ENCODE measurements at places on chromosomes 1 and 21.

- DNase-seq, result no peak
These were observed 15.7 kb upstream of the GLIS1 start for GRCh38 chr1:53754484-53755312.

GRCh38 chr1:206066479-206067171 is 13.7 kb downstream of the RHEX start:
- DNase-seq, result no peak

GRCh38 chr1:174884038-174884437 is 115.7 kb upstream of the CACYBP start:
- DNase-seq, result no peak

- no peak for DNase-seq
These were observed 433.4 kb upstream of the CAMK1G start for GRCh38 chr1:209150114-209150513.

GRCh38 chr1:227190321-227190720 is 128.0 kb downstream of the CDC42BPA start:
- DNase-seq, result no peak

DNA sequence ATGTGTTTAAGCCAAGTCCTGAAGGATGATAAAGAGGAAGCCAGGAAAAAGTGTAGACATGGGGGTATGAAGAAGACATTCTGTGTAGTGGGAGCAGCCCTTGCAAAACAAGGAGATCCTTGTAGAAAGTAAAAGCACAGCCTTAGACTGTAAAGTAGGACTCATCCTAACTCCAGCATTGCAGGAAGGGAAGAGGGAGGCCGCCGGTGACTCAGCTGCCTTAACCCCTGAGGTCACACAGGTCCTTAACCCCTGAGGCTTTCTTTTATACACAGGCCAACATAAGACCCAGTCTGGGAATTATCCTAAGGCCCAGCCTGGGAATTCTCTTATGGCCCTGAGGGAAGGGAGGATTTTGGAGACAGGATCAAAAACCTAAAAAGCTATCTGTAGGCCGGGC is 18.0 kb downstream of the PGM1 start:
- no peak for DNase-seq

DNA sequence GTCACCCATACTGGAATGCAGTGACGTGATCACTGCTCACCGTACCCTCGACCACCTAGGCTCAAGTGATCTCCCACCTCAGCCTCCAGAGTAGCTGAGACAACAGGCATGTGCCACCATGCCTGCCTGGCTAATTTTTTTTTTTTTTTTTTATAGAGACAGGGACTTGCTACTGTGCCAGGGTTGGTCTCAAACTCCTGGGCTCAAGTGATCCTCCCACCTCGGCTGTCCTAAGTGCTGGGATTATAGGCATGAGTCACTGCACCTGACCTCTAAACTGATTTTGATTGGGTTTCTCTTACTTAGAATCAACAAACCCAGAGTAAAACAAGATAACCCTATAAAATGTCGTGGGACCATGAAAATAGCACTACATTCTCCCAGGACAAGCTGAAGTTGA is 112.0 kb downstream of the UBE2U start:
- DNase-seq, result no peak

- DNase-seq, result no peak
These were observed 49.1 kb upstream of the DR1 start for GRCh38 chr1:93296555-93297154.

DNA sequence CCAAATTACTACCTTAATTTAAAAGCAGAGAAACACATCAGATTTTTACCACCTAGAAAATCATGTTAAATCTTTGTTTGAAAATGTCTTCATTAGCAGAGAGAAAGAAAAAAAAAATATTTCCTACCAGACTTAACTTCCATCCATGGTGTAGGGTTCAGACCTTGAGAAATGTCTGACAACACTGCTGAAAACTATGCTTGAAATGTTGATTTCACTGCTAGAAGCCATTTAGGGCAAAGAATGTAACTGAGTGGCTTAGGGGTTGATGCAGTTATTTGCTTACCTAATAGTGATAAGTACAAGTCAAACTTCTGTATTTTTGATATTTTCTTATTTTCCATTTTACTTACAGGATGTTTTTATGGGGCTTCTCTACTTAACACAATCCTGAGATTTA is 495.6 kb upstream of the NEGR1 start:
- DNase-seq, result no peak

DNA sequence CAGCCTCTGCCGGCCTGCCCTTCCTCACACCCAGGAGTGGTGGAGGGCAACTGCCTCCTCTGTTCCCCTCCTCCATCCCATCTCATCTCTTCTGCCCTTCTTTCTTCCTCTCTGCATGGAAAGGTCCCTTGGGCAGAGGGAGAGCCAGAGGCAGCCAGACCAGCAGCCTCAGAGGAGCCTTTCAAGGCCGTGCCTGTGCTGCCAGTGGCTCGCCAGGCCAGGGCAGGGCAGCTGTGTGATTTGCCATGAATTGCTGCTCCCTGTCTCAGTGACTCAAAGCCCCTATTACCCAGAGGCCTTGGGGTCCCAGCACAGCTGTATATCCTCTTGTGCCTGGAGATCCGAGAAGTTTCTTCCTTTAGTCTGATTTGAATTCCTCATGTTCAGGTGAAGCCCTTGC is 21.9 kb downstream of the TMCC2 start:
- DNase-seq, result no peak

DNA sequence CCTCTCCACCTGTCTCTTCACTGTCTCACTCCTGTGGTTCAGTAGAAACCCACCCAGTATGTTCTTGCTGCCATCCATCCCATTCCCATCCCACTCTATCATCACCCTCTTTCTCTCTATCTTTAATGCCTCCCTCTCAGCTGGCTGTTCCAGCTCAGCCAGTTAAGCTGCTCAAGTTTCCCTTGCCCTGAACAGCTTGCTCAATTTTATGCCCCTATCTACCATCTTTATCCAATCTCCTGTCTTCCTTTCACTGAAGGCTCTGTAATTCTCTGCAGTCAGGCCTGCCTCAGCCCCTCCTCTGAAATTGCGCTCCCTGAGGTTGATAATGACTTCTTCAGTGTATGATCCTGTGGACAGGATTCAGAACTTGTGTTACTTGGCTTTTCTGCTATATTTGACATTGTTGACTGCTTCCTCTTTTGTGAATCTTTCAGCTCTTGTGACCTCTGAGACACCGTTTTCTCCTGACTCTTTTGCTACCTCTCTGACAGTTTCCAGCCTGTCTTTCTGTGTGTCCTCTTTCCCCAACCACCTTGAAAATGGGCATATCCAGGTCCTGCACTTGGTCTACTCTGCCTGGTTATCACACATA is 13.9 kb upstream of the BCAR3 start:
- DNase-seq, result no peak

GRCh38 chr1:166947398-166948043 is 27.8 kb downstream of the ILDR2 start:
- no peak for DNase-seq

DNA sequence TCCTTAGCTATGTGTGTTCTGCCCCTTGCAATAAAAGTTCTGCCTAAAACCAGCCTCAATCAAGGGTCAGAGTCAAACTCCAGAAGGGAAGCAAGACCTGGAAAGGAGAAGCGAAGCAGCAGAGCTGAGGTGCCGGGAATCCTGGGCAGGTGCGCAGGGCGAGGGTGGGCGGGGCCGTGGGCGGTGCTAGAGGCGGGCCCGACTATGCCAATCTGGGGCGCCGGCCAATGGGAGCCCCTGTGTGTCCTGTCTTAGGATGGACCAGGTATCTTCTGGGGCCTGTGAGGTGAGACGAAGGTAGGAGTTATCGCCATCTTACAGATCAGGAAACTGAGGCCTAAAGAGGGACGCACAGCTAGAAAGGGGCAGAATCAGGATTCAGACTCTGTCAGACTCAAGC is 120.3 kb downstream of the PTPRU start:
- no peak for DNase-seq

DNA sequence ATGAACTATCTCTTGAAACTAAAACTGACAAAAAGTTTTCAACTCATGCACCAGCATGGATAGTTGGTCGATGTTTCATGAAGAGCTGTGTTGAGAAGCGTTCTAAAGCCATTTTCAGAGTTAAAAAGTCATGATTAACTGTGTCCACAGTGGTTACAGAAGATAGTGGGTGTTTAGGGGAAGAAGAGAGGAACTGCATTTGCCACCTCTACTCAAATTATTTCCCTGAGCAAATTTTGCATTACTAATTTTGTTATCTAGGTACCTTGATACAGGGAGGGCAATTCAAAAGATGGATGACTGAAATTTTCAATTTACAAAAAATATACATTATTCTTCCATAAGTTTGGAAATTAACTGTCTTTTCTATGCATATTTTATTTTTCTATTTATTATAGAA is 15.5 kb downstream of the SAMSN1 start:
- no peak for DNase-seq

- DNase-seq, result no peak
These were observed 22.1 kb upstream of the SDC3 start for GRCh38 chr1:30930631-30931173.

DNA sequence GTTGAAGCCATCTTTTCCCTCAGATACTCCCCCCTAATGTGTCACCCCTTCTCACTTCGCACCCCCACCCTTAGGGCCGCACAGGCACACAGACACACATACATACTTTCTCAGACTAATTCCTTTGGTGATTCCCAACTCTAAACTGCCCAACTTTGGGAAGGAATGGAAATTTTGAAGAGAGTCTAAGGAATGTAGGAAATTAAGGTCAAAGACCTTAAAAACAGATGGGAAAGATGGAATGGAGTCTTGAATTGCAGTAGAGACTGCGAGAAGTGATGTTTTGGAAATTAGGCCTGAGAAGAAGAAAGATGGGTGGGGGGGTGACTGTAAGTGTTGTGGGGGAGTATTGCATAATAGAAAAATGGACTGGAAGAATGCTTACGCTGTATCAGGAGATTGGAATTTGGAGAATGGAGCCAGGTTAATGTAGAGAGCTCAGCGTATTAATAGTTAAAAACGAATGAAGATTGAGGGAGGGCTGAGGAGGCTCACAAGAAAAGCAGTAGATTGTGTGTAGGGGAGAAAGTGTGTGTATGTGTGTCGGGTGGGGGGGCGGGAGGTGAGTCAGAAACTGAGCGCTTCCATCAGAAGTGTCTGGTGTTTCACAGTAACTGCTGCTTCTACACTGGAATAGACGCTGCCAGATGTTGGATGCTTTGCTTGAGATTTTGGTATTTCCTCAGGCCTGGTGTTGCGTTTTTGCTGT is 1.7 kb downstream of the PIP5K1A start:
- DNase-seq, result no peak

DNA sequence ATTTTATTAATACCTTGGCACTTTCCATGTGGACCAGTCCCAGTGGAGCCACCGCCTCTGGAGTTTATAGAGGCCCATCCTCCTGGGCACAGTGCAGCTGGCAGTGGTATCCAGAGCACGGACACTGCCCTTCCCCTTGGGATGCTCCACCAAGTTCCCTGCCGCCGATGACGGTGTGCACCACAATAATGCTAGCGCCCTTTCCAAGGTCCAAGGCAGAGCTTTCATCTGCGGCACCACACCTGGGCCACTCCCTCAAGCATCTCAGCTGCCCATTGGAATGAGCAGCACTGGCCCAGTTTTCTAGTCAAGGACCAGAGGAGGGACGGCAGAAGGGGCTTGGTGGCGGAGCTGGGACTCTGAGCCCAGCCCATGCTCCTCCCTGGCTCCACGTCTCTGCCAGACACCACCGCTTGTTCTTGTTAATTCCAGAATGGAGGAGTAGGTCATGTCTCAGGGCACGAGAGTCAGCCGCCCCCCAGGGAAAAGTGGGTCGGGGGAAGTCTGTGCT is 24.5 kb downstream of the SIM2 start:
- no peak for DNase-seq

DNA sequence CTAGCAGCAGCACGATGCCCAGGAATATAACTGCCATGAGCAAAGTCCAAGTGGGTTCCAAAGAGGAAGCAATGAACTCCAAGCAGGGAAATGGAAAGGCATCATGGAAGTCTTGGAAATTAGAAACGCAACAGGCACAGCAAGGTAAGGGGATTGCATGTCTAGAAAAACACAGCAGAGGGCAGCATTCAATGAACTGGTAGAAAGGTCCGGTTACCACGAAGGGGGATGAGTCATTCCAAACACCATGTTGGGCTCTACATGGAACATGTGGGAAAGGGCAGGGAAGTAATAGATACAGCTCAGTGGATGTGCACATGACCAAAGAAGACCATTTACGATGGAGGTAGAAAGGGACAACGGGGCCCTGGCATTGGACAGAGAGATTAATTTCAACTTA is 36.4 kb downstream of the RXRG start:
- DNase-seq, result no peak

- DNase-seq, result no peak
These were observed 31.2 kb upstream of the TSPEAR start for GRCh38 chr21:44742418-44743153.

DNA sequence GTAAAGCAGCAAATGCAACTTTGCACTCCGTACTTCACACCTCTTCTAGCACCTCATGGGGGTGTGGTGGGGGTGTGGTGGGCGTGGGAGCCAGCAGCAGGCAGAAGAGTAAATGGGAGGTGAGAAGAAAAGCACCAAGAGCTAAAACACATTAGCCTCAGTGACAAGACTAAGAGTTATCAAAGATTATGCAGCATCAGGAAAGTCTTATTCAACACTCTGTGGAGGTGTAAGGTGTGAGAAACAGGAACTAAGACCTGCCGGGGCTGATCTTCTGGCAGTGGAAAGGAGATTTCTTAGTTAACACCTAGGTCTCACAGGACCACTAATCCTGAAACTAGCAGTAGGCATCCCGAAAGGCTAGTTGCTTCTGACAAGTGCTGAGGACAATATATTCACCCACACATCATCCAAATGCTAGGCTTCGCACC is 9.9 kb downstream of the TGFBR3 start:
- DNase-seq, result no peak

DNA sequence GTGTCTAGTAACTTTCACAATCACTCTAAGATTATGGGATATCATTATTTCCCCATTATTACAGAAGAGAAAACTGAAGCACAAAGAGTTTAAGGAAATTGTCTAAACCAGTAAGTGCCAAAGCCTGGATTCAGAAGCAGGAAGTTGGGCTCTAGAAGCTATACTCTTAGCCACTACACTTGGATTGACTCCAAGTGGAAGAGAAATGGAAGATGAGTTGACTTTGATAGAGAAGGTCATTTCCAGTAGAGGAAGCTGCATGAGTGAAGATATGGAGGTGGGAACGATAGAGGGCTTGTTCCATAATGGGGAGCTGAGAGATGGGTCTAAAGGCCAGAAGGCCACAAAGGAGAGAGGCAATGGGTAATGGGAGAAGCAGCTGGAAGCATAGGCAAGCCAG is 11.7 kb upstream of the TDRD10 start:
- DNase-seq, result no peak

DNA sequence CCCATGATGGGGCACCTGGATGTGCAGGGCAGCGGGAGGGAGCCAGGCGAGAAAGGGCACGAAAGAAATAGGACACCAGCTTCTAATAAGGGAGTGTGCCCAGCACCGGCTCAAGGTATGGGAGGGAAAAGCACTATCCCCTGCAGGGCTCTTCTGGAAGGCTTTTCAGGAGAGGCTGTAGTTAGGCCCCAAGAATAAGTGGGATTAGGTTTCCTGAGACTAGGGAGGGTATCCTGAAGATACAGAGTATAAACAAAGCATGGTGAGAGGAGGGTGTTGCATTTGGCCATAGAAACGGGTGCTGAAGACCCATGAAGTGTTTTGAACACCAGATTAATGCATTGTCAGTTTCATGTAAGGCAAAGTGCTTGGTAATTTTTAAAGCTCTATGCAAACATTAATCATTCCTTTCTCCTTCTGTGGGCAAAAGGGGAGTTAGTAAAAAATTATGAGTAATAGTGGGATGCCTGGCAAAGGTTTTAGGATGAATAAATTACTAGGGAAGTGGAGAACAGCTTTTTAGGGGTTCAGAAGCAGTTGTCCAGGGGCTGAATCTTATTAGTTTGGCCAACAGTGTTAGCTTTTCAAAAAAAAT is 74.0 kb downstream of the SYT6 start:
- no peak for DNase-seq
